ENCODE measurements at places on chromosomes 3 and 15. TPM values are rescaled to one million over a fixed set of nuclear protein-coding genes. Genes with fewer than 3 reads are reported as not detected.

Gene SST
- total RNA-seq, result not detected

Gene ARHGAP11A
- total RNA-seq, result 7.5 TPM

Gene PRSS50
- not detected for total RNA-seq

Gene ARNT2
- total RNA-seq, result 4.8 TPM

Gene CISH
- 2.7 TPM for total RNA-seq

Gene IL17RD
- 2.3 TPM for total RNA-seq

Gene C15orf40
- total RNA-seq, result 14.1 TPM

Gene MASP1
- 1.8 TPM for total RNA-seq

Gene CCR3
- not detected for total RNA-seq

Gene KLHL6
- under 0.01 TPM for total RNA-seq

Gene WNT7A
- not detected for total RNA-seq

Gene MYL3
- total RNA-seq, result not detected

Gene TFRC
- 40.2 TPM for total RNA-seq

Gene GOLGA6A
- total RNA-seq, result 6.9 TPM

Gene CCR8
- total RNA-seq, result not detected

Gene ARGFX
- not detected for total RNA-seq

Gene SLC51B
- total RNA-seq, result 0.65 TPM

Gene IL5RA
- not detected for total RNA-seq

Gene TTLL13
- 0.08 TPM for total RNA-seq

Gene NR2F2
- total RNA-seq, result 19.8 TPM

Gene EOGT
- total RNA-seq, result 24.8 TPM

Gene TGM5
- total RNA-seq, result not detected

Gene EEFSEC
- total RNA-seq, result 14.7 TPM

Gene DUOXA1
- total RNA-seq, result not detected

Gene HYAL1
- 4.5 TPM for total RNA-seq

Gene GOLGA8S
- total RNA-seq, result not detected

Gene CTXN2
- not detected for total RNA-seq

Gene NRROS
- 0.52 TPM for total RNA-seq

Gene TM4SF4
- not detected for total RNA-seq

Gene TEX55
- not detected for total RNA-seq

Gene ATP1B3
- total RNA-seq, result 30.3 TPM

Gene SLC12A1
- 0.13 TPM for total RNA-seq

Gene SLC22A13
- total RNA-seq, result 1.6 TPM

Gene CLPX
- total RNA-seq, result 18.5 TPM

Gene CMTM8
- 3.3 TPM for total RNA-seq

Gene GOLGA8B
- total RNA-seq, result 32.7 TPM

Gene SEC22C
- total RNA-seq, result 63.0 TPM

Gene KNG1
- total RNA-seq, result not detected

Gene FES
- 16.2 TPM for total RNA-seq

Gene TMEM266
- total RNA-seq, result 0.39 TPM

Gene EIF5A2
- total RNA-seq, result 7.6 TPM

Gene KLHL40
- not detected for total RNA-seq

Gene PCSK6
- total RNA-seq, result 0.32 TPM

Gene FEZF2
- total RNA-seq, result not detected

Gene KLF15
- total RNA-seq, result 9.5 TPM

Gene SLC49A4
- 7.4 TPM for total RNA-seq

Gene HCLS1
- total RNA-seq, result 1.9 TPM

Gene UNC13C
- not detected for total RNA-seq

Gene C3orf70
- total RNA-seq, result 0.64 TPM

Gene ALG1L2
- not detected for total RNA-seq

Gene SMCO1
- not detected for total RNA-seq

Gene AMT
- 3.0 TPM for total RNA-seq

Gene VEPH1
- total RNA-seq, result 46.0 TPM

Gene CEMIP
- 5.0 TPM for total RNA-seq

Gene MESP2
- total RNA-seq, result 2.0 TPM

Gene RAB6B
- total RNA-seq, result 0.65 TPM

Data from epithelial cell of alveolus of lung (primary cell).